ENCODE measurements at places on chromosomes 2 and 18. TPM values are rescaled to one million over a fixed set of nuclear protein-coding genes. Genes with fewer than 3 reads are reported as not detected.

Gene KYNU
- total RNA-seq, result 5.3 TPM

Gene TAF1B
- total RNA-seq, result 31.5 TPM

Gene CHST9
- 3.7 TPM for total RNA-seq

Gene MOCOS
- total RNA-seq, result under 0.01 TPM

Gene ALPP
- total RNA-seq, result not detected

Gene OSBPL1A
- total RNA-seq, result 49.4 TPM

Gene KCNE4
- 9.8 TPM for total RNA-seq

Gene ST6GAL2
- 2.6 TPM for total RNA-seq

Gene OTX1
- not detected for total RNA-seq

Gene SPATA3
- total RNA-seq, result not detected

Gene CTNNA2
- 2.3 TPM for total RNA-seq

Gene ABCG5
- total RNA-seq, result not detected

Gene CDH7
- total RNA-seq, result not detected

Gene PID1
- total RNA-seq, result 26.4 TPM

Gene SNTG2
- total RNA-seq, result 3.2 TPM

Gene APCDD1
- total RNA-seq, result 110 TPM

Gene SIX3
- total RNA-seq, result not detected

Gene AGXT
- total RNA-seq, result not detected

Gene FLACC1
- total RNA-seq, result 2.0 TPM

Gene ANKRD23
- total RNA-seq, result 23.2 TPM

Gene SLC5A7
- total RNA-seq, result not detected

Gene TBR1
- not detected for total RNA-seq

Gene CCDC195
- not detected for total RNA-seq

Gene WNT10A
- 0.97 TPM for total RNA-seq

Gene ABCB11
- not detected for total RNA-seq

Gene KIF1A
- total RNA-seq, result not detected

Gene IL36B
- total RNA-seq, result not detected

Gene PCARE
- not detected for total RNA-seq

Gene RTKN
- total RNA-seq, result 10.0 TPM

Gene ARHGEF33
- total RNA-seq, result 5.9 TPM

Gene OSR1
- total RNA-seq, result 4.7 TPM

Gene DPP4
- 5.1 TPM for total RNA-seq

Gene LIMS4
- total RNA-seq, result not detected

Gene NYAP2
- total RNA-seq, result not detected

Gene RFTN2
- 2.0 TPM for total RNA-seq

All from uterus (tissue), 4 donors.